ELR (cell line): ENCODE measurements at places on chromosomes 7 and 10.

DNA sequence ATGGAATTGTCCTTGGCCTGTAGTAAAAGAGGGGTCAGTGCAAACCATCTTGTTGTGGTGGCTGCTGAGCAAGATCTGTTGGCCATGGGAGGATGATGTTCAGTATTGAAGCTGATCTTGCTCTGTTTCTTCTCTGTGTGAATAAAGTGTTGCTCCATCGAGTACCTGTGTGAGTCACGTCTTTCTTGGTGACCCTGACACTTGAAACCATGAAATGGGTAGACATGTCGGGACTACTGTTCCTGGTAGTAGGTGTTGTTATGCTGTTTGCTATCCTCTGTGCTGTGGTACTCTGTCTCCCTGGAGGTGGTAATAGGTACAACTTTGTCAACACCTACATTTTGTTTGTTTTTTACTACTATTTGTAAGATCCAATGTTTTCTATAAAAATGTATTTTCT is 330.6 kb downstream of the MDFIC start:
- DNase-seq: no peak

- DNase-seq: no peak
Observed at GRCh38 chr7:139366400-139366799, 6.7 kb downstream of the LUC7L2 start.

DNA sequence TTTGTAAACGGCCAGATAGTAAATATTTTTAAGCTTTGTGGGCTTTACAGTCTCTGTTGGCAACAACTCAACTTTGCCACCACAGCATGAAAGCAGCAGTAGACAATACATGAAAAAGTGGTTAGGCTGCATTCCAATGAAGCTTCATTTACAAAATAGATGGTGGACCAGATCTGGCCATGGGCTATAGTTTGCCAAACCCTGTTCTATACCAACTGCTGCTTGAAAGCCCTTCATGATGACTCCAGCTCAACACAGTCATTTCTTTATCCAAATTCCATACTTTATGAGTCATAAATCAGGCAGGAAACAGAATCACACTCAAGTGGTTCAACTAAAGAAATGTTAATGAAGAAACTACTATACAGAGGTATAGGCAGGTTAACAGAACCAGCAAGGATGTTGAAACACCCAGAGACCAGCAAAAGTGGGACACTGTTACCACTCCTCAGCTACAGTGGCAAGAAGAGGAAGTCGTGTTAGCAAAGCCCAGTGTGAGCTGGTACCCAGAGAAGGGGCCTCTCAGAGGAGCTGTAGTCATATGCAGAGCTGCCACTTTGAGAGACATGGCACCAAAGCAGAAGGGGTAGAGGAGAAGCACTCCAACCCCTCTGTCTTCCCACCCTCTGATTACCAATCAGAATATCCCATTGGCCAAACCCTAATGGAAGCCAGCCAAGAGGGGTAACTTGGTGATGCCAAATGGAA is 72.5 kb downstream of the PRLHR start:
- peak; percentile 89 for DNase-seq

DNA sequence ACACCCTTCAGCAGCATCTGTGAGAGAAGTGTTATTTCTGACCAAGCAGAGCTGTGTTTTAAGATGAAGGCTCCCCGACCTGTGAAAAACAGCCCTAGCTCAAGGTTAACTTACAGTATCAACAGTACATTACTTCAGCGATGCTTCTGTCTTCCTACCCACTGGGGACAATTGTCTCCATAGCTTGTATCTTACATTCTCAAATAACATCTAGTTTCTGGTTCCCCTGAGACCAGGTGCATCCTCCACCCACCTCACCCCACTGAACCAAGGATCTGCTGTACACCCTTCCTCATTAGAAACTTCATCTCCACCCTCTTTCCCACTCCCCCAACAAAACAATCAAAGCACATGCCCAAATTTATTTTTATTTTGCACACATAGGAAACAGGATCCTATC is 102.0 kb downstream of the VOPP1 start:
- DNase-seq: no peak

- DNase-seq: no peak
Observed at GRCh38 chr10:5752301-5752871, 60.8 kb downstream of the GDI2 start.

- peak; percentile 27 for DNase-seq
Observed at GRCh38 chr10:73914036-73914435, 3.1 kb downstream of the PLAU start.

DNA sequence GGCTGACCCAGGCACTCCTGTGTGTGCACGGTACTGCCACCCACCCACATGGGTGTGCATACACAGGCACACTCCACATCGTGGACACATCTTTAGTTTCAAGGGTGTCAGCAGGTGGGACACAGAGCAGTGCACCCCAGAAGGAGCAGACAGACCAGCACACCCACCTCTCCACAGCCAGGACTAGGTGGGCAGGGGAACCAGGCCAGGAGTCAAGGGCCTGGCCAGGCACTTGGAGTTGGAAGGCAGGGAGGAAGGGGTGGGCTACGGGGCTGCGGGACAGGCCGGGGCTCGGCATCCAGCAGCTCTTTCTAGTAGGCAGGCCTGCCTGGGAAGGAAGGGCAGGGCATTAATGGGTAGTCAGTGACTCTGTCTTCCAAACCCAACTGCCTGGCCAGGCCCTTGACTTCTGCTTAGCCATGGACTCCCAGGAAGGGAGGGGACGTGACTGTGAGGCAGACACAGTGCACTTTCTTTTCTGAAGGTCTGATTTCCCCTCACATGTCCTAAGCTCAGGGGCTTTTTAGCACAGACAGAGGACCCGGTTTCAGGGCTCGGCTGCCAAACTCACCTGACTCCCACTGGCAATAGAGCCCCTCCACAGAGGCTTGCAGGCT is 14.6 kb downstream of the RASGEF1A start:
- no peak for DNase-seq

DNA sequence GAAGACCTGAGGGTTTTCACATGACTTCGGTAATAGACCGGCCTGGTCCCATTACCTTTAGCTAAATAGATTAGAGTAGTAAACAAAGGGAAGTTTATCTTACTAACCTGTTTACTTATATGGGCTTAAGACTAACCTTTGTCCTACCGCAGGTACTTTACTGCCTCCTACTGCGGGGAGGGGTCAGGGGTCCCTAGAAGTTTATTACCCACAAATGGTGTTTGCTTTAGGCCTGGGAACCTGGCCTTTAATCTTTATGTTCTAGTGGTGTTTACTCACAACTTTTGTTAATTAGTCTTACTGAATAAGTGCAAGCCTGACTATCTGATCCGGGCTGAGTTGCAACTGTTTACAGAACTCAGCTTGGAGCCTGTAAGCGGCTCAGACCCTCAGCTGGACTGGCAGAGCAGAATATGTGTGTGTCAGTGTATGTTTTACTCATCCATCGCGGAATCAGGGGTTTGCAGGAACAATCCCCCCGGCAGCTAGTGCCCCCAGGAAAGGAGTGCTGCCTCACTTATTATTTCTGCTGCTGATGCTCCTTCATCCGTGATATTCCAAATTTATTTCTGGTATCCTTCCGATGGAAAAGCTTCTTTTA is 578.9 kb upstream of the SEMA3D start:
- no peak for DNase-seq

- peak; percentile 39 for DNase-seq
Observed at GRCh38 chr10:35007858-35008301, 82.3 kb downstream of the CUL2 start.

DNA sequence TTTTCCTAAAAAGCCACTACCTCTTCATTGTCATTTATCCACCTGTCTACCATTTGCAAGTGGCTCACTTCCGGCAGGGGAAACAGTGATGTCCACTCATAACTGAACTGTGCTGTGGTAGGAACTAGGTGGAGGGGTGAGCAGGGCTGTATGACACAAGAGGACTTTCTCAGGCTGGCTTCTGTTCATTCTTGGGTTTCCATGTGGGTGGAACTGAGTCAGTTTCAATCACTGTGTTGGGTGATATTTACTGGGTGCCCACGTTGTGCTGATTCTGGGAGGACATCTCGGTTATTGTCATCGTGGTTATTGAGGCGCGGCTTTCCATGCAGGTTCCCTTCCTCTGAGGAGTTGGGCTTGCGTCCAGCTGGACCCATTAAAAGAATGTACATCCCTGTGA is 38.8 kb downstream of the RAMP3 start:
- DNase-seq: no peak

GRCh38 chr7:1567896-1568510 is 1.8 kb downstream of the PSMG3 start:
- DNase-seq: peak; percentile 49

GRCh38 chr7:147509035-147509501 is 1081.5 kb upstream of the C7orf33 start:
- DNase-seq: peak; percentile 33

DNA sequence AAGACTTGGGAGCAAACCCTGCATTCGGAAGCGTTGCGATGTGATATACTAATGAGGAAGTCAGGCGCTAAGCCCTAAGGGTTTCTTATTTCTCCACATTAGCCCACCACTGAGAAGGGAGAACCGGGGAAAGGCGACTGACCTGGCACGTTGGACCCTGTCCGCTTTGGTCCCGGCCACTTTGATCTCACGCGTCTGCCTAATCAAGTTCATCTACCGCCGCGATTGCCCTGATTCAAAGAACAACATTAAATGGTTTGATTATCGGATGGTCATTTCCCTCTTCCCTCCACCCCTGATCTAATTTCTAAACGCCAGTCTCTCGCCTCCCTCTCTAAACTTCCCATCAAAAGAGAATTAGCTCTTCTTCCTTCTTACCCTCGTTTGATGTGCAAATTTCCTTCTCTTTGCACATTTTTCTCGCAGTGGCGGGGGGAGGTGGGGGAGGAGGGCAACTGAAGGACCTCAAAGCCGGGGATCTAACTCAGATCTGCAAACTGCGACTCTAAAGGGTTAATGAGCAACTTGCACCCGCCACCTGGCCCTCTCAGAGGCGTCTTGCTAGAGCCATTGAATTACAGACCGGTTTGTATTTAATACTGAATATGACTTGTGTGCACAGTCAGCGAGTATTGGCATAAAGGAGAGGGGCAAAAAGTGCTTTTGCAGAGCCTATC is 687 bp upstream of the DKK1 start:
- no peak for DNase-seq

- no peak for DNase-seq
Observed at GRCh38 chr10:100103581-100103980, 21.9 kb upstream of the CPN1 start.

GRCh38 chr7:30800785-30801252 is 29.6 kb downstream of the MINDY4 start:
- DNase-seq: peak; percentile 90

GRCh38 chr10:9535744-9536143 is 1481.3 kb downstream of the GATA3 start:
- DNase-seq: no peak

GRCh38 chr7:131944556-131945069 is 388.2 kb upstream of the PODXL start:
- DNase-seq: no peak
